D721Med (cell line): ENCODE measurements at places on chromosomes 3 and 15.

DNA sequence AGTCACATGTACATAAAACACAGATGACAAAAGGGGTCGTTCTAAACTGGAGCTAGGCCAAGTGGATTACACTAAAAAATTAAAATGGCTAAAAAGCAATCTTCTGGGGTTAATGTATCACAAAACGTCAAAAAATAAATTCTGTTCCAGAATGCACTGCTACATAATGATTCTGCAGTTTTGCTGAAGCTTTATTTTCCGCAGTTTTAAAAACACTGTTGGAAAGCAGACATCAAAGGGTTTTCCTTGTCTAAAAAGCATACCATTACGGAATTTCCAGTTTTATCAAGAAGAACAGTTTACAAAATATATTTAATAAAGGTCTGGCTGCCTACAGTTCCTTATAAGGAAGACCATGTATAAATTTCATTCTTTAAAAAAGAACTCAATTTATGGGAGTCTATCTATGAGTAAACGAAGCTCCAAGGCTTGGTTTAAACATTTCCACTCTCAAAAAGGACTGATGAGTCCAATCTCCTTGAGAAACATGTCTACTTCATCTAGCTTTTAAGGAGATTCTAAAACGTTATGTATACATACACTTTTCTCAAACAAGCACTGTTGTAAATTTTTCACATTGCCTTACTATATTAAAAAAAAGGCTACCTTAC lies 1.3 kb downstream of the DMXL2 start:
- DNase-seq = no peak

- no peak for DNase-seq
These were observed 15.8 kb upstream of the SOX2 start for GRCh38 chr3:181695661-181696491.

GRCh38 chr3:139636511-139636910 lies 41.3 kb downstream of the NMNAT3 start:
- DNase-seq = no peak

- no peak for DNase-seq
These were observed 901.4 kb downstream of the MCTP2 start for GRCh38 chr15:95132774-95133173.

DNA sequence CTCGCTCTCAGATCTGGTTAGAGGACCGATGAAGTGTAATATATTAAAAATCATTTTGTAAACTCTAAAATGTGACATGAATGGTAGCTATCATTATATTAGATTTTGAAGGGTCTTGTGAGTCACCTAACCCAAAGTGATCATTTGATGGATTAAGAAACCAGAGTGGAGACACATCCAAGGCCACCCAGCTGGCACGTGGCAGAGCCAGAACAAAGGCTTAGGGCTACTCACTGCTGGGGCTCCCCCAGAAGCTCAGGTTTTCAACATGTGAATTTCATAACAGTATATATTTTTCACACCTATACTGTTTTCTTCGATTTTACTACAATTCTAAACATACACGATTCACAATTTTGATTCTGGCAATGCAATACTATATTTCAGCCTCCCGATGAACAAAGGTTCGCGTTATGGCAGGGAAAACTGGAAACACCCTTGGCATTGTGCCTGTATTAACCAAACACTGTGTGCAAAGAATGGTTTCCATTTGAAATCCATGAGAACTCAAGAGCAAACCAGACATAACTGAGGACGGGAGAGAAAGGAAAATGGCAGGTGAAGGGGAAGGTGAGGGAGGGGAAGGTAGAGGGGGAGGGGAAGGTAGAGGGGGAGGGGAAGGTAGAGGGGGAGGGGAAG lies 88.9 kb downstream of the ADAMTS17 start:
- DNase-seq = no peak

GRCh38 chr3:138113326-138113725 lies 2.1 kb downstream of the DZIP1L start:
- DNase-seq = no peak

- DNase-seq = no peak
These were observed 272.6 kb downstream of the SUCLG2 start for GRCh38 chr3:67381667-67382272.

DNA sequence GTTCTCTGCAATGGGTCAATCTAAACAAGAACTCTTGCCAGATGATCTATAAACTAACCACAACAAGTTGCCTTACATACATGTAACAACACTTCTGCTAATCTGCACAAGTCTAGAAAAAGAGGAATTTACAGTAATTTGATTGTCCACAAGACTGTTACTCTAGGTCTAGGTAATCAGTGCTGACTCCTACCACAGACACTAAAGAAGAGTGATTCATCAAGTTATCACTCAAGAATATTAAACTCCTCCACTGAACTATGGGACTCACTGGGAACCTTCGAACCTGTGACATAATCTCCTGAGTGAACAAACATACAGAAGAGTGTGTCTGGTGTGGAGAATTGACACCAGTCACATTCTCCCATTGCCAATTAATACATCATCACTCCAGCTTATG lies 138.3 kb downstream of the ANXA2 start:
- DNase-seq = no peak

DNA sequence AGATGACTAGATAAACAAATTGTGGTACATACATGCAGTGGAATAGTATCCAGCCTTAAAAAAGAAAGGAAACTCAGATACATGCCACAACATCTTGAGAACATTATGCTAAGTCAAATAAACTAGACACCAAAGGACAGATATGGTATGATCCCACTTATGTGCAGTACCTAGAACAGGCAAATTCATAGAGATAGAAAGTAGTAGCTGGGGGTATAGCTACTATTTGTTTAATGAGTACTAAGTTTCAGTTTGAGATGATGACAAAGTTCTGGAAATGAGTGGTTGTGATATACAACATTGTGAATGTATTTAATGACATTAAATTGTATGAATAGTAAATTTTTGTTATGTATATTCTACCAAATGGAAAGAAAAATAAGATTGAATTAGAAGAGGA lies 477.2 kb upstream of the CFAP20DC start:
- no peak for DNase-seq

- DNase-seq = no peak
These were observed 200.1 kb upstream of the PROK2 start for GRCh38 chr3:71984843-71985613.

DNA sequence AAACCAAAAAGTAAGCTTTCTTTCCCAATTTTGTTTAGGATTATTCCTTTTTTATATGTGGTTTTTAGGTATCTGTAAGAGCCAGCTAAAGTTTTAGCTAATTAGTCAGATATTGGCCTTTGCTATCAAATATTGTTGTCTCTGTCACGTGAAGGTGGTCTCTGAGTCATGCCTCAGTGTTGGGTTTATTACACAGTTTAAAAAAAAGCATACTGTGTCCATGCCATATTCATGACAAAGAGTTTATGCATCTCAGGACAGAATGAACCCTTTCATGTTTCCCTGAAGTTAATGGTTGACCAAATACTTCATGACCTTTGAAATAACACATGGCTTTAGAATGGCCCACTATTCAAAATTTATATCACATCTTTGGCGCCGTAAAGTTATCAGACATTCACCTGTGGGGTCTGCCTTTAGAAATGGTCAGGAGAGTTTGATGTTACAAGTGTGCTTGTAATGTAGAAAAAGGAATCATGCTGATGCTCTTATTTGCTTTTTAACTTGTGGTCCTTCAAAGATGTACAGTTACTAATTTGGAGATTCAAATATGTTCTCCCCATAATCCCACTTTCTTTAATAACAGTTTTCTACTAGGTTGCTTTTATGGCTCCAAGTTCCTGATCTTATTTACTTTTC lies 101.5 kb downstream of the MYRIP start:
- no peak for DNase-seq

- DNase-seq = no peak
These were observed 6.4 kb upstream of the SLC22A14 start for GRCh38 chr3:38275658-38276057.

- DNase-seq = no peak
These were observed 247.4 kb downstream of the XXYLT1 start for GRCh38 chr3:195023576-195023975.

DNA sequence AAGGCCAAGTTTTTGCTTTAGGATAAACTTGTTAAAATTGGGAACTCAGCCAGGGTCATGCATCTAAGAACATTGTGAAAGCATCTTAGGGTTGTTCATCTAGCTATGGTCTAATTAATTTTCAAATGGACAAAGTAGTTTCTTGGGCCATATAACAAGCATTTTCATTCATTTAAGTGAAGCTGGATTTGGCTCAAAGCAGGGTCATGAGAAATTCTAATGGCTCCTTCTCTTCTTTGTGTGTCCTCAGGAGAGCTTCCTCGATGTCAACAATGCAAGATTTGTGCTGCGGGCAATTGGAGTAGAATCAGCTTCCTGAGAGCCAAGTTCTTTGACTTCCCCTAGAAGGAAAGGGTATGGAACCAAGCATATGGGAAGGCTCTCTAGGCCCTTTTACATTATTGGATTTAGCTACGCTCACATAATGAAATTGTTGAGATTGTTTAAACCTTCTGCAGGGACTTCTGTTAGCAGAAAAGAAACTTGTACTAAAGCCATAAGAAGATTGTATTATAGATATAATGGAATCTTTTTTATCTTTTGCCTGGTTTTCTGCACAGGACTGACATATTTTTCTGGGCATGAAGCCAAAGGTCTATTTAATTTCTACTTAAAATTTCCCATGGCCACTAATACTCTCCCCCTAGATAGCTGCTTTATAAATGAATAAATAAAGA lies 1.8 kb upstream of the SAMMSON start:
- no peak for DNase-seq

GRCh38 chr3:39064646-39065045 lies 12.8 kb downstream of the WDR48 start:
- no peak for DNase-seq

GRCh38 chr3:16382845-16383244 lies 117.8 kb downstream of the OXNAD1 start:
- DNase-seq = no peak

DNA sequence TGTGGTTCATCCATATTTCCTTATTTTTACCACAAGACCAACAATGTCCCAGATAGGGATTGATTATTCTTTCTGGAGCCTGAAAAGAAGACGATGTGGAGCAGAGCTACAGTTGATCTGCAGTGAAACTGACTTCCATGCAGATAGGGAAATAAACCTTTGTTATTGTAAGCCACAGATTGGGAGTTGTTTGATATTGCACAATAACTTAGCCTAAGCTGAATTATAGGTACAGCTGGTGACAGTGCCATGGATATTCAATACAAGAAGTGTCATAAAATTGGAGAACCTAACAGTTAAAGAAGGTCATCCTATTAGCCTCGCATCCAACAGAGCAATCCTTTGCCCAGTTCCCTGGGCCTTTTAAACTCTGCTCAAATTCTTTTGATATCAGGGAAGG lies 367.7 kb upstream of the PPP2R3A start:
- no peak for DNase-seq

GRCh38 chr3:179391906-179392305 lies 44.4 kb downstream of the MFN1 start:
- DNase-seq = no peak

DNA sequence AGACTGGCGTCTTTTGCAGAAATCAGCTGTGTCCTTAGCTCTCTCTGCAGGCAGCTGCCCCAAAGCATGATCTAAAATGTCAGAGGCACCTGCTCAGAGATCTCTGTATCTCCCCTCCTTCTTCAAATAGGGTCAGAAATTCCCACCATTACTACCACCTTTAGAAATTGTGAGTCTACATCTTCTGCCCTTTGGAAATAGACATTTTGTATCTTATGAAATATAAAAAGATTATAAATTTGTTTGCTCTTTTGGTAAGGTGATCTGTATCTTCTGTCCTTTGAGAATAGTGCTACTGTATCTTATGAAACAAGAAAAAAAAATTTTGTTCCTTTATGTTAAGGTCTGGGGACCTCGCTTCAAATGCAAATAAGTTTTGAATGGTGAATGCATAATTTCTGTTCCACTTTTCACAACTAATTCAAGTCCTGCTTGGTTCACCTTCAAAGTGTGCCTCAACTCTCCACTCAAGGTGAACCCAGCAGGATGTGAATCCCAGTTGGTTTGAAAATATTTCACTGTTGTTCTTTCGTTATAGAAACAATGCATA lies 28.3 kb upstream of the GPD1L start:
- DNase-seq = no peak

DNA sequence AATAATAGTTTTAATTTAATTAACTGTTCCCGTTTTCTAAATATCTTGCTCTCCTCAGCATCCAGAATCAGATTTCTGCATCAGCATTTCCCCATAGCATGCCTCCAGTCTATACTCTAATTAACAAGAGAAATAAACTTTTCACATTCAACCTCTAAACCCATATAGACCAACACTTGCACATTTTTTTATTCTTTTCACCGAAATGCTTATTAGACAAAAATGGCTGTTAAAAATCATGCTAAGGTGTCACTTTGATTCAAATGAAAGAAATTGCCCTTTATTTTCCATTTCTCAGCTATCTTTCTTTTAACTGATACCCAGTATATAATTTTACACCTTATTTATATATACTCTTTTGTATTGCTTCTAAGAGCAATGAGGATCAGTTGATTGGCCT lies 1107.1 kb upstream of the EPHA6 start:
- no peak for DNase-seq

DNA sequence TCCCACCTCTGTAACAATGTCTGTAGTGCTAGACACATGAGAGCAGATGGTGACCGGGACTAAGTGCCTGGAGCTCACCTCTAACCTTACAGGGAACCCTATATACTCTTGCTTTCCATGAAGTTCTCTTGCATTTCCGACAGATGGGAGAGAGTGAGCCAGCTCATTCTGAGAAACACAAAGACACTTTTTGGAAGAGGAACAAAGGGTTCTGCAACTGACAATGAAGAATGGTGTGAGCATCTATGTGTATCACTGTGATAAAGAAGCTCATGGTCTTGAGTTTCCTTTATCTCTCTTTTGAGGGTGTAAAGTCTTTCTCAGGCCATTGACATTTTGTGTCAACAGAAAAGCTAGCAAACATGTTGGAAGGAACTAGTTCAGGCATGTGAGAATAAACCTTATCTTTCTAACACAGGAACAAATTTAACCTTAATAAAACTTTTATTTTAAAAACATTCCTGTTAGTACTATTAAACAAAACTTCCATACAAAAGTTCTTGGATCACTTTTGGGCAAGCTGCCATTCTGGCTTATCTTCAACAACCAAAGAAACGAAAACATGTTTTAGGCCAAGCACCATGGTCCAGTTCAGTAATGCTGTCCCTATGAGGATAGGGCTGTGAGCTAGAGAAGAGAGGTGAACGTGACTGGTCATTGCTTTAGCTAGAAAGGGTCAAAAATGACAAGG lies 142.7 kb downstream of the THRB start:
- no peak for DNase-seq

GRCh38 chr3:69290006-69290405 lies 95.9 kb downstream of the FRMD4B start:
- DNase-seq = no peak

DNA sequence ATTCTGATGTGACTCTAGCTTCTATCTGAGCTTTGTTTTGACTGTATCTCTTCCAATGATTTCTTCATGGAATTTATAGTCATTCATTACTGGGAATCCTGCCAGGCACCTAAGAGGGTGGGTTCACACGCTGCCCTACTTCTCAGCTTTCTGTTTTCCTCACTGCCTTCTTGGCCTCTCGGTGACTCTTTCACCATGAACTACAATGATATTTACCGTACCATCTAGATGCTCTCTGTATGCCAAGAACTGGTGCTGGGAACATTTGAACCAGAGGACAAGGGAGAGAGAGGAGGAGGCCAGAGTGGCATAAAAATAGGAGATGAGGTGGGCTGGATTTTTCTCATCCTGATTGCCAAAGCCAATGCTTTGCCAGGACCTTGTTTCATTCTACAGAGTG lies 280.0 kb upstream of the P2RY1 start:
- DNase-seq = no peak

- no peak for DNase-seq
These were observed 22.4 kb downstream of the FNDC3B start for GRCh38 chr3:172061724-172062184.

- no peak for DNase-seq
These were observed 28.3 kb downstream of the IL12A start for GRCh38 chr3:160016972-160017371.

- no peak for DNase-seq
These were observed 13.2 kb upstream of the ZBTB20 start for GRCh38 chr3:115160295-115160694.
